AG09319 (cell line): ENCODE measurements at places on chromosomes 11 and 22.

DNA sequence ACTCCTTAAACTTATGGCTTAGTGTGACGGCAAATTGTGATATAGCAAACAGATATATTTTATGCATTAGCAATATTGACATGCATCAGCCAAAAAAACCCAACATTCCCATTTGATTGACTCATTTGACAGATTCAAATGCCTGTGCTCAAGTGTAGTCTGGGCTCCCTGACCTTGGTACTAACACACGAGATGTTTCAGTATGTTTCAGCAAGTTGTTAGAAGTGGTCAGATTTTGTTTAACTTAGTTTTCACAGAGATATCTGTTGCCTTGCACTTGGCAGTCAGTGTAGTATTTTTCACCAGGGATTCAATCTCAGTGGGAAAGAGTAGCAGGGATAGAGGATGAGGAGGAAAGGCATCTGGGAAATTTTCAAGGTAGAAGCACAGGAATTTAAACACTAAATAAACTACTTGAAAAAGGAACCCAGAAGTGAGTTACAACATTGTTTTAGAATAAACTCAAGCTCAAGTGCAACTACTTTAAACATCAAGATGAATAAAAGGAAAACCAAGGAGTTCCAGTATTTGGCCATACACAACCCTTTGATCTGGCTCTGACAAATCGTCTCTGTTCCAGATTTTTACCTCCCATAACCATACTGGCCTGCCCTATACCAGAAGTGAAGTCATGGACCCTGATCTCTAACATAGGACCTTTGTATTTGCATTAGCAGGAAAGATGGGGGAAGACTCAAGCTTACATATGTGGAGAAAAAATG is 56.5 kb upstream of the BLID start:
- DNase-seq: no peak

GRCh38 chr11:1197431-1197885 is 25.4 kb upstream of the MUC5B start:
- DNase-seq: no peak

DNA sequence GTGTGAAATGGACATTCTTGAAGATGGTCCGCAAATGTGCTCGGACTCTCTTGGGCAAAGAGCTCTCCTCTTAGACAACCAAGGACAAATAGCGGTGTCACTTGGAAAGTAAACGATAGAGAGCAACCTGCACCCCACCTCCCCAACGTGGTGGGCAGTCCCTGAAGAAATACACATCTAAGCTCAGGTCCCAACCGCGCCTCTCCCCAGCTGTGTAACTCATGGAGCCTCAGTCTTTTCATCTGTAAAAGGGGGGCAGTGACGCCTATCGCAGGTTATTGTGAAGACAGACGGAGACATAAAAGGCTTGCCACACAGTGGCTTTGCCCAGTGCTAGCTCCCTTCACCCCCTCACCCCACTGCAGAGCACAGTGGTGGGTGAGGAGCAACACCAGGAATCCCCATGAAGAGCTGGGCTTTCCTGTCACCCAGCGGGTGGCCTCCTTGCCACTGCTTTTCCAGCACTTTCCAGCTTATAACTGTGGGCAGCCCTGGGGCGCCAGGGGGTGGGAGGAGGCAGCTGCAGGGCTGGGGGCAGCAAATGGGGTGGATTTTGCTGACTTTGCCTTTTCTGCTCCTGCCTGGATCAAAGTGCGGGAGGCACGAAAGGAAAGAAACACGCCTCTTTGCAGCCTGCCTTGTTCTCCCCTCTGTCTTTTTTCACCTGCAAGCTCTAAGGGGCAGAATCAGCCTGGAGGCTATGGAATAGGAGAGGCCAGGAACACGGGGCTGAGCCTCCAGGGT is 73.7 kb upstream of the TSPAN18 start:
- no peak for DNase-seq

DNA sequence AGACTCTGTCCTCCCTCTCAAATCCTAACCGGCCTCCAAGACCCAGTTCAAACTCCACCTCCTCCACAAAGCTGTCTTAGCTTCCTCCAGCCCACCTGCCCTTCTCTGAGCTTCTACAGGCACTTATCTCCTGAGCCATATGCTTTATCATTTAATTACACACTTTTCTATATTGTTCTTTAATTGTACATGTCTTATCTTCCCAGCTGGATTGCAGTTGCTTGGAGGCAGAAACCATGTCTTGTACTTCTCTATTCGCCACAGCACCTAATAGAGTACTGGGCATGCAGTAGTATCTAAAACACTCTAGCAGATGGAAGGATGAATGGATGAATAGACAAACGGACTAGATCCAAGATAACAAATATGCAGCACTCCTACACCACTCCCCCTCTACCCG is 11.3 kb downstream of the TRIM29 start:
- DNase-seq: no peak

DNA sequence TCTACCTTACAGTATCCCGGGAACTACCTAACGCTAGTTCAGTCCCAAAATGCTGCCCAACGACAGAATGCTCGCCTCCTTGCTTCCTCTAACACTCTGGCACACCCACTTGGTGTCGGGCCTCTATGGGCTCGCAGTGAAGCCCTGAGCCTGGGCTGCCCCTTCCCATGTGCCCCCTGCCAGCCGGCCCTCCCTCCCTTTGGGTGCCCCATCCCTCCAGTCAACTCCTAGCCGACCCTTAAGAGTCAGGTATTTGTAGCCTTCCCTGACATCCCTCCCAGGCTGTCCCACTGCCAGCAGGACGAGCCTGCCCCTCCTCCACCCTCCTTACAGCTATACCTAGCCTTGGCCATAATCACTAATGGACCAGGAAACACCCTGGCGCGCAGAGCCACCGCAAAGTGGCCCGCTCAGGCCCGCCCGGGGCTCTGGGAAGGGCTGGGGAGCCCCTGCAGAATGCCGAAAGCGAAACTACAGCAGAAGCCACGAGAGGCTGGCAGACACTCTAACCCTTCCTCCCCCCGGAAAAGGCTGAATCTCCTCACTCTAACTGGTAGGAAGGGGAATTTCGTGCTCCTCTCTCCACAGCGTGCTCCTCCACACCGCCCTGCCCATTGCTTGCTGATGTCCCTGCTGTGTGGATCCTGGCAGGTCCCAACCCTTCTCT is 8.2 kb downstream of the CBX7 start:
- DNase-seq: no peak

DNA sequence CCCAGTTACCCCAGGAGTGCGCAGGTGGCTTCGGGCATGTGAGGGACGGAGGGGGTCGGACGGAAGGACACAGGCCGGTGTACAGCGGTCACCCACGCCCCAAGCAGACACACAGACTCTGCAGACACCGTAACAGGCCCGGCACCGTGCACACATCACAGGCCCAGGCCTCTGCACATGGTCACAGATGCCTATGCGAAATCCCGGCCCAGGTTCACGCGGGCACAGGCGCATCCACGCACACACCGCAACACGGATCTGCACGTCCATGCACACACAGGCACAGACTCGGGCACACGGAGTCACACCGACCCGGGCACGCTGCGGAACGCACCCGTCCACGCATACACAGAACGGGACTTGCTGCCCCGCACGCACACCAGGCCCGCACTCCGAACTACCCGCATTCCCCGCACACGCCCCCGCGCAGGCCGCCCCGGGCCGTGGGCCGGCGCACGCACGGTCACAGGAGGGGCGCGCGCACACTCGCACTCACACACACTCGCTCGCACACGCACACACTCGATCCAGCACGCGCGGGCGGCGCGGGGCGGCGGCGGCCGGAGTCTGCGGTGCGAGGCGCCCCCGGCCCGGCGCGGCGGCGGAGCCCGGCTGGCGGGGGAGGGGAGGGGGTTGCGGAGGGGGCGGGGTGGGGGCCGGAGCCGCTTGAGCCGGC is at the start of gene MGAT3:
MGAT3 (plus strand) TSS at position 491 of the 676 bp plus-strand sequence. CDS start 30,336 bp downstream, outside the sequence.
- no peak for DNase-seq

- DNase-seq: no peak
These were observed 58.0 kb downstream of the MCM5 start for GRCh38 chr22:35457729-35458546.

DNA sequence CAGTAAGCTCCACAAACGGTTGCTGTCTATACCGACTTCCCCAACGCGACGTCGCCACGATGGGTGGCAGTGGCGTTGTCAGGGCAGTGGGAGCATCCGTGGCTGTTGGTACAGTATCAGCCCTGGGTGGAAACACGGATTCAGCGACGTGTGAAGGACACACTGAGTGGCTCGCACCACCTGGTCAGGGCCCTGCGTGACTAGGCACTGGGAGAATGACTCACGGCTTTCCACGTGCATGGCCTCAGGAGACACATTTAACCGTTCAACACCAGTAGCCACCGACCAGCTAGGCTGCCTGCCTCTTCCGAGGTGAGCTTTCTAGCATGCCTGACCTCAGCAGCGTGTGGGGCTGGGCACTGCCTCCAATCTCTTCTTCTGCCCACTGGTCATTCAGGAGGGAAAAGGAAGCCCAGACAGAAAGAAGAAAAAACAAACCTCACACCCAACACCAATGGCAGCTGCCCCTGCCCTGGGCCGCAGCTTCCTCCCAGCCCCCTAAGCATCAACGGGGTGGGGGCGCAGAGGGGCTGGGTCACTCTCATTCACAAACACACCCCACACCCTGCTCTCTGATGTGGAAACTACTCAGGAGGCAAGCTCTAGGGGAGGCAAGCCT is 59.0 kb downstream of the MYH9 start:
- DNase-seq: no peak

GRCh38 chr11:123299721-123300120 is 104.7 kb upstream of the CLMP start:
- DNase-seq: no peak

DNA sequence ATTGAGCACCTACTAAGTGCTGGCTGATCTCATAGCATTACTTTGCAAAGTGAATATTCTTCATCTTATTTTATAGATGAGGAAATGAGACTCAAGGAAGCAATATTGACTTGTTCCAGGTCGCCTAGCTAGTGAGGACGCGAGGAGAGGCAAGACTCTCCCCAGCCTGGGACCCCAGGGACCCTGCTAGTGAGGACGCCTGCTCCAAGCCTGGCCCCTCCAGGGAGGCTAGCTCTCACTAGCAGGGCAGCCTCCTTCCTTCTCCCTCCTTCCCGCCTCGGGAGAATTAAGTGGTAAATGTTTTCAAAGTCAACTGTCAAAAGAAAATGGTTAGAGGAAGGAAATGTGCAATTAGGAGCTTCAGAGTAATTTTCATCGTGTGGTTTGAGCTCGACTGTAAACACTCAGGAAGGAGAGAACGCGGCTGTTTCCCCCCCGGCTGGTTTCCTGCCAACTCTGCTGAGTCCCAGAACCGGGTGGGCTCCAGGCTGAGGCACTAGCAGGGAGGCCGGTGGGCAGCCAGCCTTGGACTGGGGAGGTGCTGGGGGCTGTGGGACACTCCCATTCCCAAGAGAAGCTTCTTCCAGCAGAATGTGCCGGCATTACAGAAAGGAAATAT is 17.9 kb downstream of the MYEOV start:
- no peak for DNase-seq

GRCh38 chr11:27611947-27612455 is 88.3 kb downstream of the BDNF start:
- DNase-seq: no peak

GRCh38 chr22:46626356-46626755 is 6.2 kb downstream of the GRAMD4 start:
- DNase-seq: no peak

GRCh38 chr11:112292785-112293407 is 32.2 kb upstream of the PLET1 start:
- DNase-seq: peak; percentile 77

DNA sequence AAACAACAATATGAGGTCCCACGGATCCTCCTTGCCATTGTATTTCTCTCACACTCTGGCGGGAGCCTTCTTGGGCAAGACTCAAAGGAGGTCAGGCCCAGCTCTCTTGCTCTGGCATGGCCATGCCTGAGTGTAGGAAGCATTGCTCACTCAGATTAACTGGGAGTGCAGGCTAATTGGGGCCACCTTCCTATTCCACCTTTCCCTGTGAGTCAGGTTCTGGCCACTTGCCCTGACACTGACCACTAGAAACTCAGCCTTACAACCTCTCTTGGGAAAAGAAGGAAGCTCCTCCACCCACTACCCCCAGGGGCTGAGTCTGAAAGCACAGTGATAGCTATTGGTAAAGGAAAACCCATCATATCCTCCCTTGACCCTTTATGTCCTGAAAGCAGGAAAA is 121.8 kb upstream of the NTM start:
- DNase-seq: no peak

DNA sequence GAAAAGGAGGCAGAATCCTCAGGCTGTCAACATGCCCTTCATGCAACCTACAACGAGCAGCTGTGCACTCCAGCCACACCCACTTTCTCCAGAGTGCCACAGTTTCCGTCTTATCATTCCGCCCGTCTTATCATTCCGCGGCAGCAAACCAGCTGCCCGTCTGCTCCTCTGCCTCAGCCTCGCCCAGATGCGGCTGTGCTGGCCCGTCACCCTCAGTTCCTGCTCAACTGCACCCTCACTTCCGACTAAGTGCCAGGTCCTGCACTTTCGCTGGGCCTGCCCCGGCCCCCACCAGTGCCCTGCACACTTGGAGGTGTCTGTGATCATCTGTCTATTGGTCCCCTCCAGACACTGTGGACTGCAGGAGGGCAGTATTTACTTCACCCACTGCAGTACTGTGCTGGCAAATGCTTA is 43.7 kb downstream of the MICAL3 start:
- no peak for DNase-seq

- no peak for DNase-seq
These were observed 151.1 kb upstream of the NECTIN1 start for GRCh38 chr11:119880143-119880542.

DNA sequence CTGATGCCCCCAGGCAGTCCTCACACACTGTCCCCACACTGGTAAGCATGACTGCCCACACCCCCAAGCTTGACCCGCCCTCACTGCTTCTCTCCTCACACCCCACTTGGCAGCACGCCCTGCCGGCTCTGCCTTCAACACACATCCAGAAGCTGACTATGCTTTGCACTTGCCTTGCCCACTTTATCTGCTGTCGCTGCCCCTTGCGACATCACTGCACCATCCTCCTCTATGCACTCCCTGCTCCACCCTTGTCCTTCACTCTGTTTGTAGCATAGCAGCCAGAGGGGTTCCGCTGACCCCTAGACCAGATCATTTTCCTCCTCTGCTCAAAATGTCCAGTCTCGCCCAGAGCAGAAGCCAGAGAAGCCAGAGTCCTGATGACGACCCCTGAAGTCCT is 25.3 kb upstream of the SLC25A1 start:
- no peak for DNase-seq

- DNase-seq: no peak
These were observed 62.2 kb downstream of the BCL2L13 start for GRCh38 chr22:17700778-17701177.
